ENCODE measurements at places on chromosomes 5 and 9. TPM values are rescaled to one million over a fixed set of nuclear protein-coding genes. Genes with fewer than 3 reads are reported as not detected.

Gene BHMT2
- 18.4 TPM for polyA plus RNA-seq

Gene FOXD1
- polyA plus RNA-seq = 0.18 TPM

Gene LTC4S
- polyA plus RNA-seq = not detected

Gene HINT2
- 36.0 TPM for polyA plus RNA-seq

Gene C9
- not detected for polyA plus RNA-seq

Gene SHC3
- 1.00 TPM for polyA plus RNA-seq

Gene STK32A
- polyA plus RNA-seq = 4.9 TPM

Gene BTNL3
- not detected for polyA plus RNA-seq

Gene SOX30
- 0.15 TPM for polyA plus RNA-seq

Gene HMCN2
- polyA plus RNA-seq = 1.5 TPM

Gene PCDHGA7
- 1.3 TPM for polyA plus RNA-seq

Gene CEP120
- 17.8 TPM for polyA plus RNA-seq

Gene ORM2
- polyA plus RNA-seq = not detected

Gene CTXN3
- polyA plus RNA-seq = not detected

Gene LECT2
- not detected for polyA plus RNA-seq

Gene SLC4A9
- polyA plus RNA-seq = not detected

Gene IER5L
- polyA plus RNA-seq = 2.5 TPM

Gene NUTM2G
- not detected for polyA plus RNA-seq

Gene GPX8
- 25.5 TPM for polyA plus RNA-seq

Gene TRIP13
- 1.6 TPM for polyA plus RNA-seq

Gene PDE4D
- 1.3 TPM for polyA plus RNA-seq

Gene ICE1
- 10.7 TPM for polyA plus RNA-seq

Gene EPB41L4B
- 8.3 TPM for polyA plus RNA-seq

Gene BARHL1
- polyA plus RNA-seq = not detected

Gene CDKN2A
- polyA plus RNA-seq = 1.0 TPM

Gene CDKN2B
- polyA plus RNA-seq = 0.63 TPM

Gene OGN
- 217 TPM for polyA plus RNA-seq

Gene CATSPER3
- polyA plus RNA-seq = 0.45 TPM

Gene ZNF366
- polyA plus RNA-seq = 1.4 TPM
